ENCODE measurements at places on chromosomes 12 and 14.

GRCh38 chr12:27769142-27769673 is 10.8 kb upstream of the KLHL42 start:
- no peak for DNase-seq

DNA sequence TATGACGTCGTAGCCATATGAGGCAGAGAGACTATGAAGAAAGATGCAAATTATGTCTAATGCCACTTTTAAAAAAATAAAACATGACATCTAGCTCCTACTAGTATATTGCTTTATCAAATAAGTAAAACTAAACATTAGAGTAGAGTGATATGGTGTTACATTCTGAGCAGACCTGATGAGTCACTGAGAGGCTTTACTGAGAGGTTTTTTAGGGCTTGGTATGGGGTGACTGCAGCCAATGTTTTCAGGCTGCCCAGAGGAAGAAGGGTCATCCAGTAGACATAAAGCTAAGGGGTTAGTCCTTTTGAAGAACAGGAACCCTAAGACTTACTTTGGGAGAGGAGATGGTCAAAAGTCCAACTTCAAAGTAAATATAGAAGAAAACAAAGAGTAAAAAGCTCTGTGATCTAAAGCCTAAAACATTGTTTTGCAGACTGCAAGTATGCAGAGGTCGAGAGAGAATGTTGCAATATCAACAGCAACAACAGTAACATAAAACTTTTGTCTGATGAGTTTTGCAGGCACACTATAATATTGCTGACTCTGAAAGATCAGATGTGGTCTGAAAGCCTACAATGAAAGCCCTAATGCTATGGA is 774.7 kb downstream of the TMTC2 start:
- DNase-seq = no peak

GRCh38 chr12:57887631-57888408 is 41.3 kb upstream of the CTDSP2 start:
- no peak for DNase-seq

DNA sequence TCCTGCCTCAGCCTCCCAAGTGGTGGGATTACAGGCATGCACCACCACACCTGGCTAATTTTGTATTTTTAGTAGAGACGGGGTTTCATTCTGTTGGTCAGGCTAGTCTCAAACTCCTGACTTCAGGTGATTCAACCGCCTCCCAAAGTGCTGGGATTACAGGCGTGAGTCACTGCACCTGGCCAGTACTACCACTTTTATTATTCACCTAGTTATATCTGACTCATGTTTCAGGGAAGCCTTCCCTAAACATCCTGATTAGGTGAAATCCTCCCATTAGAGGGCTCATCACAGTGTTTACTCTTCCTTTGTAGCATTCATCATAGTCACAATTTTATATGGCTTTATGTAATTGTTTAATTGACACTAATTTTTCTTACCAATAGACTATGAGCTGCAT is 295.3 kb upstream of the SOX5 start:
- DNase-seq = no peak

- DNase-seq = no peak
These were observed 207.2 kb upstream of the SRRM4 start for GRCh38 chr12:118773956-118774723.

- no peak for DNase-seq
These were observed 36.7 kb upstream of the RESF1 start for GRCh38 chr12:31922341-31923062.

DNA sequence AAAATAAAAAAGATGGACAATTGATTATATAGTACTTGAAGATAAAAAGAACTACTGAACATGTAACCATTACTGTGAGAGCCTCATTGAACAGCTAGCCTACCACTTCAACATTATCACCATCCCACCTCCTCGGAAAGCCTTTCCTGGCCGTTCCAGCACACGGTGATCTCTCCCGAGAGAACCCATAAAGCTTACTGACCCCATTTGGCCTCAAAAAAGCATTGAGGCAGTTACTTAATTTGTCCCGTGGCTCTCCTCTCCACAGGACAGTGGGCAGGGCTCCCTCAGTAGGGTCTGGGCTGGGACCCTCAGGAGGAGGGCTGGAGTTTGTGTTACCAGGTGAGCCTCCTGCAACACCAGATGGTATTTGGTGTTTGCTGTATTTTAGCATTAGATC is 55.8 kb downstream of the RAB35 start:
- no peak for DNase-seq

- peak; percentile 53 for DNase-seq
These were observed at the start of gene PTGDR for GRCh38 chr14:52267501-52268278. TSS of gene PTGDR (plus strand) at chr14:52267698. CDS start at chr14:52267815, 117 bp downstream.

DNA sequence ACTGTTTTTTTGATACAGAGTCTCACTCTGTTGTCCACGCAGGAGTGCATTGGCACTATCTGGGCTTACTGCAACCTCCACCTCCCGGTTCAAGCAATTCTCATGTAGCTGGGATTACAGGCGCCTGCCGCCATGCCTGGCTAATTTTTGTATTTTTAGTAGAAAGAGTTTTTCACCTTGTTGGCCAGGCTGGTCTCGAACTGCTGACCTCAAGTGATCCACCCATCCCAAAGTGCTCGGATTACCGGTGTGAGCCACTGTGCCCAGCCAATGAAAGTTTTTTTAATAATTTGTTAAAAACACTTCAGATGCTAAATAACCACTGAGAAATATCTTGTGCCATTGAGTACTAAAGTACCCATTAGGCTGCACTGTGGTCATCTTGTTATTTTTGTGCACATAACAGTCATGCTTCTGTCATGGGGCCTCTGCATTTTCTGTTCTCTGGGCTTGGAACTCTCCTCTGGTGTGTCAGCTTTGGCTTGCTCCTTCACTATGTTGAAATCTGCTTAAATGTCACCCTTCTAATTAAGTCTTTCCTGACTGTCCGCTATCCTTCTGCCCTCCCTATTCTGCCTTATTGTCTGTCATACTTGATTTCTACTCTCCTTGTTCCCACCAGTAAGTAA is 105.1 kb downstream of the KTN1 start:
- DNase-seq = no peak

GRCh38 chr14:20606190-20606901 is 15.2 kb upstream of the RNASE12 start:
- DNase-seq = no peak

Data from CD4-positive, alpha-beta memory T cell (primary cell).